ENCODE measurements at places on chromosomes 6 and 20.
A peak's percentile ranks its signal among the peaks of the same experiment; 100 is the strongest.

GRCh38 chr6:86217906-86218305 is 575.2 kb upstream of the SYNCRIP start:
- no peak for DNase-seq

GRCh38 chr6:140854318-140854717 is 1278.4 kb upstream of the GJE1 start:
- DNase-seq, result no peak

DNA sequence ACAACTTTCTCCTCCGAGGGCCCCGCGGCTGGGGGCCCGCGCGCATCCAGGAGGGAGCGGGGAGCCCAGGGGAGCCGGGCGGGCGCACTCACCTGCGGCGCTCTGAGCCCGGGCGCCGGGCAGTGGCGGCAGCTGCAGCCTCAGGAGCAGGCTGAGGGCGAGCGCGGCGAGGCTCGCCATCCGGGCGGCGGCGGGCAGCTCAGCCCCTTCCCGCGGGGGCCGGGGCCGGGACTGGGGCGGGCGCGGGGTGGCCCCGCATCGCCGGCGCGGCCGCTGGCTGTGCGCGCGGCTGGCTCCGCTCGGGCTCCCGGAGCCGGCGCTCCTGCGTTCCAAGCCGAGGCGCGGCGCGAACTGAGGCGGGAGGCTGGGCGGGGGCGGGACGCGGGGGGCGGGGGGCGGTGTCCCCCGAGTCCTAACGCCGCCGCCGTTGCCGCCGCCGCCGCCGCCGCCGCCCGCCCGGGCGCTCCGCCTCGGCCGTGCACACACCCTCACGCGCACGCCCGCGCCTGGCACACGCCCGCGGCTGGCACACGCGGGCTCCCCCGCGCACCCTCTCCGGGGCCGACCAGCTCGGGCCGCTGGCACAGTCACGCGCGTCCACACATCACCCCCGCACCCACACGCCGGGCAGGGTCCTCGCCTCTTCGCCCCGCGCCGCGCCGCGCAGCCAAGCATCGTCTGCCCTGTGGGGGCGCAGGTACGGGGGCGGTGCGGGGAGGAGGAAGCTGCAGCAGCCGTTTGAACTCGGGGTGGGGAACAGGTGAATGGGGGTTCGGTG is at the start of gene PTPRT:
Gene PTPRT, minus strand, starts transcription at position 353 of the 778 bp plus-strand sequence. Its CDS starts 173 bp downstream, at position 180.
- DNase-seq, result no peak

DNA sequence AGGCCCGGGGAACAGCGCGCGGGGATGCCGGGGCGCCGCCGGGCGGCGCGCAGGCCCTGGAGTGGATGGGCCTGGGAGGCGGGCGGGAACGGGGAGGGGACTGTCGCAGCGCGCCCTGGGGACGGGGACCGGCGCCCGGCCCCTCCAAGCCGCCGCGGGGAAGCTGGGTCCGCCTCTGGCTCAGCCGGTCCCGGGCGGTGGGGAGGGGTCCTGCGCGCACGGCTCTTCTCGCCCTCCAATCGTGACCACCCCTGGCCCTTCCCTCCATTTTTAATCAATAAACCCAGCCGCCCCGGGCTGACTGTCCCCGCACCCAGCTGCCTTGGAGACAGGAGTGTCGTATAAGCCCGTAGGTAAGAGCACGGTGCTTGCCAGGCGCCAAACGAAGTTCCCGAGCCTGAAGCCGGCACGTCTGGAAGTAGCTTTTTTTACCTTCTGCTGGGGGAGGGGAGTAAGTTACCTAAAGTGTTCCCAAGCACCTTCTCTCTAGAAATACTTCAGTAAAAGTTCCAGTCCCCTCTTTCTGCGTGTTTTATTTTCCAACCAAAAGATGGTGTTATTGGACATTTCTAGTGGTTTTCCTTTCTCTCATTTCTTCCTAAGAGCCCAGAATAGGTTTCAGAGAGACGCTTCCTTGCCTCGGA is 780 bp upstream of the TAF4 start:
- DNase-seq, result no peak

GRCh38 chr20:63821811-63822210 is 9.3 kb downstream of the ZBTB46 start:
- DNase-seq, result no peak

DNA sequence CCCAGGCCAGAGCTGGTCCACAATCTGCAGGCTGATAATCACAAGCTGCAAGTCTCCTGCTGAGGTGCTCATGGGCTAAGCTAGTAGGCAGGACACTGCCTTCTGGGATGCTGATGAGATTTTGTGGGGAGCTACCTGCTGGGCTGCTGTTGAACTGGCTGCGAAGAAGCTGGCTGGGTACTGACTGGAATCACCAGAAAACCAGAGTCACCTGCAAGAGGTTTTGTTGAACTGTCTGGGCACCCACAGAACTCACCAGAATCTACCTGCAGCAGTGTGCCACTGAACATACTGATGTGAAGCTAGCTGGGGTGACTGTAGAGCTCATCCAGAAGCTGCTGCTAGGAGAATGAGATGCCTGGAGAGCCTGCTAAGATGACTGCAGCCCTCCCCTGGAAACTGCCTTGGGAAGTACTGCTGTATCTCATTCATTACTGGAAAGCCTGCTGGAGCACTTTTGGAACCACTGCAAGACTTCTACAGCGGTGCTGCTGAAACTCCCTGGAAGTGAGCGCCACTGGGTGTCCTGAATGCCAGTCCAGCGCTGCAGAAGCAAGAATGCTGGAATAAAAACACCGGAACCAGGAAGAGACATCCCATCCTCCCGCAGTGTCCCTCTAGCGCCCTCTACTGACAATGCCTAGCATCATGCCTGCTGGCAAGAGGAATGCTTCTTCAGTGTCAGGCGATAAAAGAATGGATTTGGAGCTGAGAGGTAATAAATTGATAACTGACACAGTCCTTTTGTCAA is 64.9 kb upstream of the ARHGAP18 start:
- DNase-seq, result peak; percentile 74

DNA sequence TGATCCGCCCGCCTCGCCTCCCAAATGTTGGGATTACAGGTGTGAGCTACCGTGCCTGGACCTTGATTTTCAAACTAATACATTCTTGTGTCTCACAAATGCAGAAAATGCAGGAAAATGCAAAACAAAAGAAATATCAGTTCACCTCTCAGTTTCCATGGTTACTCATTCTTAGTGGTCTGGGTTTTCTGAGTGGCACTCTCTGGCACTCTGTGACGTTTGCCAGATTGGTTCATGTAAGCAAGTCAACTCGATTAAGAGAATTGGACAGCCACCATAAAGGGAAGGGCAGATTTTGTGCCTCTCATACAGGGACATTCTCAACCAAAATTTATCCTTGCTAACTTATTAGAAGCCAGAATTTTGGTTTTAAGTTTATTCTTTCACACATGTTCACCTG is 8.6 kb downstream of the CMTR1 start:
- no peak for DNase-seq

- DNase-seq, result no peak
Observed at GRCh38 chr6:165227644-165228329, 81.6 kb downstream of the C6orf118 start.

GRCh38 chr6:3612341-3613041 is 139.0 kb downstream of the PXDC1 start:
- no peak for DNase-seq

DNA sequence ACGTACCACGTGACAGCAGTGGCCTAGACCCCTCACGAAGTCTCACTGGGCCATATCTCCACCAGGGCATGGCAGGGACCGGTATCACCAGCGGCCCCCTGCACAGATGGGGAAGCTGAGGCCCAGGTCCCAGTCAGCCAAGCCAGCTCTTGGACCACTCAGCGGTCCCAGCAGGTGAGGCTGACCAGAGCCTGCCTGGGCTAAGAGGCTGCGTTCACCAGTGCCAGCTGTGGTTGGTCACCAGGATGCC is 2.6 kb upstream of the MRGBP start:
- no peak for DNase-seq

- no peak for DNase-seq
Observed at GRCh38 chr6:140077827-140078560, 703.5 kb upstream of the CITED2 start.

DNA sequence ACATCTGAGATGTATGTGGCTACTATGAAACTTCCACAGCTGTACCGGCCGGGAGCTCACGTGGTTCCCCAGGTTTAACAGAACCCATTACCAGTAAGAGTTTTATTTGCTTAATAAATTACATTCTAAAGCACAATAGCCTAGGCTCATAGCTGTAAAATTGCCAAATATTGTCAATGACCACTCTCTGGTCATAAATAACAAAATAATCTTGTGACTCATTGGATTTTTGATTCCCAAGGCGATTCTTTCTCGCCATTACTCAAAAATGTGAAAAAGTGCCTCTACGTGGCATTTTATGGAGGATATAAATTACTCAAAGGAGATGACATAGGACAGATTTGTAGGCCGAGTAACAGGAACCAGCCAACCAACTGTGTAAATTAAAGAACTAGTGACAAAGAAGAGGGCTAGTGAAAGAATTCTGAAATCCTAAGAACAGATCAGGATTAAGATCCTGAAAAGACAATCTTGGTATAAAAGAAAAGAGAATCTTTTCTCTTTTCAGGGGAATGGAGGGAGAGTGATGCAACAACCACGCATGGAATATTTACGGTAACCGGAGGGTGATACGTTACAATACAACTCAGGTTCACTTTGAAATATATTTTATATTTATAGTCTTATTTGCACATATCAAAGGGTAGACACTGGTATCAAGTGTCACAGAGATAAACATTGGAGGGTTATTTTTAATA is 199.7 kb downstream of the FOXC1 start:
- no peak for DNase-seq

DNA sequence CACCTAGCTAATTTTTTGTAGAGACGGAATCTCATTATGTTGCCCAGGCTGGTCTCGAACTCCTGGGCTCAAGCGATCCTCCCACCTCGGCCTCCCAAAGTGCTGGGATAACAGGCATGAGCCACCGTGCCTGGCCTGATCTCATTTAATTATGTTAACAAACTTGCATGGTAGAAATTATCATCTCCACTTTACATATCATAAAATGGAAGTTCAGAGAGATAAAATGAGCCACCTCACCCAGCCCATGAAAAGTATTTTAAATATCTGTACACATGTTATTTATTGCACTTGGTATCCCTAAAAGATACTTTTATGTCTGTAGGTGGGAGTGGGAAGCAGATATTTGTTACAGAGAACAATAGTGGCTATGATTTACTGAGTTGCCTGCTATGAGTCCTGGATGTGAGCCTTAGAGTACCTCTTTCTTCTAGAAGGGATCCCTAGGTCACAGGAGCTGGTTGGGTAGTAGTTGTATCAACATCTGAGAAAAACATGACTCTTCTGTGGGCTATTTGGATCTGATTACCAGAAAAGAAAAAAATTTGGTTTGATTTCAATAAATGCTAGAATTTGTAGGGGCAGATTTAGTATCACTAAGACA is 52.4 kb upstream of the EIF2S2 start:
- no peak for DNase-seq

DNA sequence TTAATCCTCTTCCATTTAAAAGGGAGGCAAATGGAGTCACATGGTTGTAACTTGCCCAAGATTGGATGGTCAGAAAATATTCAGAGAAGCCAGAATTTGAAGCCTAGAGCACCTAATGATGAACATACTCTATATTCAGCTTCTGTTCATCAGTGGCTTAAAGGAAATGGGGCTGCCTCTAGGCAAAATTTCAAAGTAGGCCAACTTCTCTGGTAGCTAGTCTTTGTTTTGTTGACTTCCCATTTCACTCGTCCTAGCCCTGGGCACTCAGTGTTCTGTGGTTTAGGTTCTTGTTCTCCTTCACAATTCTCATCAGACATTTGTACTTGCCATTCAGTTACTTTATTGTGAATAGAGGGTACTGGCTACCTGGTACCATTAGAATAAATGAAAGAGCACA is 13.2 kb downstream of the MAP3K7 start:
- DNase-seq, result no peak

GRCh38 chr6:90809035-90809434 is 222.2 kb upstream of the MAP3K7 start:
- no peak for DNase-seq

DNA sequence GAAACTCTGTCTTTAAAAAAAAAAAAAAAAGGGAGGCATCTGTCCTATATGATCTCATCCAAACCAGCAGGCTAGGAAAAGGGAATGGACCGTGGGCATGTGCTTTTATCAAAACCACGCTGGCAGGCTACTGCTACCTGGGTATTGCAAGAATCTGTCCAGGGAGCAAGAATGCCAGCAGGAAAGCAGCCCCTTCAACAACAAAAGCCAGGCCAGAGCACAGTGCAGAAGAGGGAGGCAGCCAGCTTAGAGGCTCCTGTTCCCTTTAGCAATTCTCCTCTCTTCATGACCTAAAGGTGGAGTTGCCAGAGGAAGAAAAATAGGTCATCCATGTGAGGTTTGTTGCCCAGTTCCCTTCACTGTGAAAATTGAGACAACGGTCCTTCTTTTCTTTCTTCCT is 18.2 kb downstream of the TBC1D20 start:
- DNase-seq, result no peak

DNA sequence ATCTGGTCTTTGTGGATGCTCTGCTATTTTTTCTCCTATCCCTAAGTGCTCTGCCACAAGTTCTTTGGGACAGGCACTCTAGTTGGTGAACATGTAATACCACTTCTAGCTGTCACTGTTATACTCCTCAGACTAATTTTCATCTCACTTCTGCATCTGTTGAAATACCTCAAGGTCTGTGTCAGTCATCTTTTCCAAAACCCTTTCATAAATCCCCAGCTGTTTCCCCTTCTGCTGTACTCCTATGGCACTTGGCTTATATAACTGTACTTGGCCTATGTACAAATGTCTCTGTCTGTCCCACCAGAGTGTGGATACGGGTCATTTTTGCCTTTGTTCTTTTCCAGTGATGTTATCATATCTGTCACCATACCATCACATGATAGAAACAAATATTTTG is 124.2 kb downstream of the FHL5 start:
- no peak for DNase-seq

DNA sequence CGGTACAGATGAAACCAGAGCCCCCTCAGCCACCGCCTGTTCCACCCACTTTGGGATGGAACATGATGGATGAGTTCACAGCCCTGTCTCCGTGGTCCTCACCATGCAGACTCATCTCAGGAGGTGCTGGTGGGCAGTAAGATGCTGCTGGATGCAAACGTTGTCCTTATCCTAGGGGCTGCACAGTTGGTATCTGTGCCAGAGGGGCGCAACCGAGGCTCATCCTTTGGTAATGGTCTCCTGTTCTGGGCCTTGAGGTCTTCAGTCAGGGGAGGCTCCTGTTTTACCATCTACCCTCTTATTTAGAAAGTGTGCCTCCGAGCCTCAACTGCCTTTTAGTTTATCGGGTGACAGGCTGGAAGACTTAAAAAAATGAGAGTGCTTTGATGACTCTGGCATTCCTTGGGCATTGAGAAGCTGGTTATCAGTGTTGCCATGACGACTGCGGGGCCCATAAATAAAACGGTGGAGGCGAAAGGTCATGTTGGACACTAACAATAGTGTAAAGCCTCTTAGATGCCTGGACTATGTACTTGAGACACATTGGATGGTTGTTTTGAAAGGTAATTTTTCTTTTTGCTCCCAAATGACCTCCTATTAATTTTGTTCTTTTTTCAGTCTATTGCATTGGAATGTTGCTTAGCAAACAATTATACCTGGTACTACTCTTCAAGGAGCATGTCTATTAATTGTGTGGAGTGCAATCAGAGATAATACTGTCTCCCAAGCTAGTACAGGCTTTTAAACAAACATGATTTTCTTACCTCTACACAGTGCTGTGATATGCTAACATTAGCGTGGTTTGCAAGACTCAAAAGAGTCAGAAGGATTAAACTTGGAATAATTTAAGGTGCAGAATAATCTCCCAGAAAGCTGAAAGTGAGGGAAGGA is 74.2 kb upstream of the DSP start:
- DNase-seq, result no peak
